ENCODE measurements at places on chromosomes 13 and 19. TPM values are rescaled to one million over a fixed set of nuclear protein-coding genes. Genes with fewer than 3 reads are reported as not detected.

Gene HIPK4
- 0.14 TPM for total RNA-seq

- peaks cover 15% of the 10 kb centered on the region for H3K27me3 ChIP-seq
- peaks cover 72% of the 10 kb centered on the region for H3K36me3 ChIP-seq
- peak overlapping the region; percentile 94 for H3K4me3 ChIP-seq
- peaks cover 14% of the 10 kb centered on the region for H3K4me1 ChIP-seq
- peak overlapping the region; percentile 97 for H3K27ac ChIP-seq
- no peak for DNase-seq
Observed at GRCh38 chr19:13154241-13154778, 4.1 kb downstream of the IER2 start.

Gene CHST8
- not detected for total RNA-seq

DNA sequence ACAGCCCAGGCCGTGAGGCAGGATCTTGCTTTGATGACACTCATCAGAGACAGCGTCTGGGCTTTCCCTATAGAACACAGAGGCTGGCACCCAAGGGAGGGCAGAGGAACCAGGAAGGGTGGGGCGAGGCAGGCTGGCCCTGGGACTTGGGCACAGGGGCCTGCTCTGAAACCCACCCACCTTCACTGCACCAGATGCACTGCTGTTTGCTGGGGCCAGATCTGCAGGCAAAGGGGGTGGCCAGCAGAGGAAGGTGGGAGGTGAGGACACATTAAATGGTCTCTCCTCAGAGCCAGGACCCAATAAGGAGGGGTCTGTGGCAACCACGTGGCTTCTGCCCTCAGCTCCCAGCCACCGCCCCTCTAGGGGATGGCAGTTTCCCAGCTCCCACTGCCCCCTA lies 6.6 kb upstream of the VSTM2B start:
- H3K27ac ChIP-seq: no peak overlapping the region
- H3K36me3 ChIP-seq: no peaks in the 10 kb centered on the region
- no peaks in the 10 kb centered on the region for H3K4me1 ChIP-seq
- peaks cover 67% of the 10 kb centered on the region for H3K27me3 ChIP-seq
- H3K4me3 ChIP-seq: no peak overlapping the region

DNA sequence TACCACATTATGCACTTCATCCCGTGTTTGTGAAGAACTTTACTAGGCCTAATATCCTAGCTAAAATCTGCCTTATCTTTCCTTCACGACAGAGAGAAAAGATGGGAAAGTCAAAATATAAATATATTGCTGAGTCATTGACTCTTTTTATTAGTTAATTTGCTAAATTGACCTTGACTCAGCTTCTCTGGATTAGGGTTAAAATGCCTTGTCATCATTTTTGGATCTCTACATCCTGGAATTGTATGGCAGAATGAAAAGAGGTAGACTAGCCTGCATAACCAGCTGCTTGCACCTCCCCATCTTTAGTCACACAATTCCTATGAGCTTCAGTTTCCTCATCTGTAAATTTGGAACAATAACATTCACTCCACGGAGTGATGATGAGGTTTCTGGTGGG lies 280.3 kb downstream of the DCT start:
- H3K27me3 ChIP-seq: no peaks in the 10 kb centered on the region
- H3K27ac ChIP-seq: no peak overlapping the region
- H3K4me3 ChIP-seq: no peak overlapping the region

GRCh38 chr19:45130888-45131615 lies 29.7 kb downstream of the NKPD1 start:
- DNase-seq: peak; percentile 83
- H3K27me3 ChIP-seq: no peaks in the 10 kb centered on the region
- peak overlapping the region; percentile 28 for H3K27ac ChIP-seq
- no peak overlapping the region for H3K4me3 ChIP-seq

DNA sequence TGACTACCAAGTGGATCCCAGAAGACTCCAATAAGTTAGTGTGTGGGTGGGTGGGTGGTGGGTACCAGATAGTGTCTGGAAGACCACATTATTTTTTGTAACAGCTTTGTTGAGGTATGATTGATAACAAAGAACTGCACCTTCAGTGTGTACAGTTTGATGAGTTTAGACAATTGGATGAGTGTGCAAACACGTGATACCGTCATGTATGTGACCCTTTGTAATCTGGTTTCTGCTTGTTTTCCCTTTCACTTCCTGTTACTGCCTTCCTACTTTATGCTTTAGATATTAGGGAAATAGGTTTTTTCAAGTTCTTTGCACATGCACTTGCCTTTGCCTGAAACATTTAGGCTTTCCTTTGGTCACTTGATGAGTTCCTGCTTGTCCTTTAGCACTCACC lies 8.5 kb downstream of the RPL21 start:
- H3K4me1 ChIP-seq: peaks cover 8% of the 10 kb centered on the region
- H3K36me3 ChIP-seq: peaks cover 47% of the 10 kb centered on the region
- no peak overlapping the region for H3K4me3 ChIP-seq

DNA sequence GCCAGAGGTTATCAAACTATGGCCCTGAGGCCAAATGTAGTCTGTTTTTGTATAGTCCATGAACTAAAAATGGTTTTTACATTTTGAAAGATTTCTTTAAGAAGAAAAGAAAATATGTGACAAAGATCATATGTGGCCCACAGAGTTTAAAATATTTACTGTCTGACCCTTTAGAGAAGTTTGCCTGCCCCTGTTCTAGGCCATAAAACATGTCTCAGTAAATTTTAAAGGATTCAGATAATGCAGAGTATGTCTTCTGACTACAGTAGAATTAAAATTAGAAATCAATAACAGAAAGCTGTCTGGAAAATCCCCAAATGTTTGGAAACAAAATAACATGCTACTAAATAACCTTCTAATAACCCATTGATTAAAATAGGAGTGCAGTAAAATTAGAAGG lies 86.3 kb downstream of the KCNRG start:
- H3K36me3 ChIP-seq: peaks cover 7% of the 10 kb centered on the region
- peaks cover 19% of the 10 kb centered on the region for H3K4me1 ChIP-seq
- no peak overlapping the region for H3K27ac ChIP-seq
- no peak for DNase-seq
- H3K27me3 ChIP-seq: no peaks in the 10 kb centered on the region

DNA sequence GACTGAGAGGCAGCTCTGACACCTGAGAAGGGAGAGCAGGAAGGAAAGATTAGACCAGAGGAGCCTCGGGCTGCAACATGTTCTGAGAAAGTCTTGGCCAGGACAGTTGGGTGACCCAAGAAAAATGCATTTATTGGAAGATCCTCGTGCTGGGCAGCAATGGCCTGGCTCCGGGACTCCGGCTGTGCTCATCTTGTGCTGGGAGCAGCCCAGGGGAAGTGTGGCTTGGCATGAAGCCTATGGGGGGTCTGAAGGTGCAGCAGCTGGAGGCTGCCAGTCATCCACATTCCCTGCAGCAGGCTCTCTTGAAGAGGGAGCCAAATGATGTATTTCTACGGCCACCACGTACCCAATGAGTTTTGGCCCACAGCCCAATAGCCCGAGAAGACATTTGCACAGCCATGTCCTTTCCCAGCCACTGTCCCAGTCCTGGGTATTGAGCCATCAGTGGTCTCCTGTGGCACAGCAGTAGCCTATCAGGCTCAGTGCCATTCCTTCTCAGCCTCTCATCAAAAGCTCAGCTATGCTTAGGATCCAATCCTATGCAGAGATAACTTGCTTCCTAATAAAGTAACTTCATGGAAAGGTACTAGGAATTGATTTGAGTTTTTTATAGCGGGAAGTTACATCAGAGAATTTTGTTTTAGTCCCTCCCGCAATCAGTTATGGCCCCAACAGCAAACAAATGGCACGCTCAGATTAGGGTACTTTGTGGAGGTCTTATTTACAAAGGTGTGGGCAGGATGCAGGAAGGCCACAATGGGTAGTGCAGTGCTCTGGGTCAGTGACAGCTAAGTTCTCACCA lies 76.0 kb upstream of the MEDAG start:
- peak overlapping the region; percentile 96 for H3K27ac ChIP-seq
- peaks cover 58% of the 10 kb centered on the region for H3K4me1 ChIP-seq
- peaks cover 30% of the 10 kb centered on the region for H3K36me3 ChIP-seq
- no peak for DNase-seq
- no peaks in the 10 kb centered on the region for H3K27me3 ChIP-seq
- peak overlapping the region; percentile 25 for H3K4me3 ChIP-seq

DNA sequence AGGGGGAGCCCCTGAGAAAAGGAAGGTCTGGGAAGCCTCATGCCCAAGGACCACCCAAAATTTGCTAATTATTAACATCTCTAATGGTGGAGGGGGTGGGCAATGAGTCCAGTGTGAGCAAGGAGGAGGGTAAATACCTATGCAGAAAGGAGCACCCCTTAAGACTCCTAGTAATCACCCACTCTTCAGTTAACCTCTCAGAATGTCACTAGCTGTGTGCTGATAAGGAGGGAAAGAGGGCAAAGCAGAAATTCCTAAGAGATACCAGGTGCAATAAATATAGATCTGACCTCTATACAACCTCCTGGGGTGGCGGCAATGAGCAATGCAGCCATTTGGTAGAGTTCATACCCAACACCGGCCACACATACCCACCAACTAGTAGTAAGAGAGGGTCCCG lies 12.7 kb upstream of the DPY19L3 start:
- H3K27ac ChIP-seq: no peak overlapping the region
- no peaks in the 10 kb centered on the region for H3K36me3 ChIP-seq
- H3K4me1 ChIP-seq: peaks cover 14% of the 10 kb centered on the region
- DNase-seq: no peak
- H3K27me3 ChIP-seq: no peaks in the 10 kb centered on the region
- H3K4me3 ChIP-seq: no peak overlapping the region

DNA sequence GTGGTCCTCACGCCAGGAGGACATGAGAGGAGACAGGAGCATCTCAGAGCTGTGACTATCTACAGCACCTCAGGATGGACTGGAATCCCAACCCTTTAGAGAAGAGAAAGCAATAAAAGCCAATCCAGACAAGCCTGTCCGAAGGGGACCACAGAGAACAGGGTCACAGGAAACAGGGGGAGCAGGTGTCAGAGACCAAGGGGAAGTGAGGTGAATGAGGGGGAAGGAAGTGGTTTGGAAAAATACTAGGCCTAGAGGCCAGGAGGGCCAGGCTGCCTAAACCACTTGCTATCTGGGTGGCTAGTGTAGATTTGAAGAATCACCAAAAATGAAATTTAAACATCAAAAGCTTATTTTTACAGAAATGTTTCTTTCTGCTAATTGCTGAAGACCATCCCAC lies 16.2 kb downstream of the TMTC4 start:
- H3K4me3 ChIP-seq: no peak overlapping the region
- peaks cover under 1% of the 10 kb centered on the region for H3K36me3 ChIP-seq
- no peaks in the 10 kb centered on the region for H3K4me1 ChIP-seq
- no peak for DNase-seq

GRCh38 chr13:49733181-49733951 lies 42.1 kb upstream of the EBPL start:
- peaks cover 4% of the 10 kb centered on the region for H3K36me3 ChIP-seq
- H3K27me3 ChIP-seq: no peaks in the 10 kb centered on the region
- H3K27ac ChIP-seq: no peak overlapping the region
- no peaks in the 10 kb centered on the region for H3K4me1 ChIP-seq

Measured in Calu3 (cell line).